ENCODE measurements at places on chromosomes 11 and 22. TPM values are rescaled to one million over a fixed set of nuclear protein-coding genes. Genes with fewer than 3 reads are reported as not detected.

GAL gene
- polyA plus RNA-seq, result 1.2 TPM

DNA sequence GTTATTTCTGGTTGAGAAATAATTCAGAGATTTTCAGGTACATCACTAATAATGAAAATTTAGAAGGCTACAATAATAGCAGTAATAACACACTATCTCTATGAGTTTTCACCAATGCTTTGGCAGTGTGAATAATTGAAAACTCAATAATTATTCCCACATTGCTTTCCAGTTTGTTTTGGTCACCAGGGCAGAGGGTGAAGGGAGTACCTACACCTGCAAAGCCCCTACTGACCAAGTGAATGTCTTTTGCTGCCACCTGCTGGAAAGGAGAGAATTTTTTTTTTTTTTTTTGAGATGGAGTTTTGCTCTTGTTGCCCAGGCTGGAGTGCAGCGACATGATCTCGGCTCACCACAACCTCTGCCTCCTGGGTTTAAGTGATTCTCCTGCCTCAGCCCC, 3.2 kb downstream of the NELL1 start:
- DNase-seq, result no peak

DNA sequence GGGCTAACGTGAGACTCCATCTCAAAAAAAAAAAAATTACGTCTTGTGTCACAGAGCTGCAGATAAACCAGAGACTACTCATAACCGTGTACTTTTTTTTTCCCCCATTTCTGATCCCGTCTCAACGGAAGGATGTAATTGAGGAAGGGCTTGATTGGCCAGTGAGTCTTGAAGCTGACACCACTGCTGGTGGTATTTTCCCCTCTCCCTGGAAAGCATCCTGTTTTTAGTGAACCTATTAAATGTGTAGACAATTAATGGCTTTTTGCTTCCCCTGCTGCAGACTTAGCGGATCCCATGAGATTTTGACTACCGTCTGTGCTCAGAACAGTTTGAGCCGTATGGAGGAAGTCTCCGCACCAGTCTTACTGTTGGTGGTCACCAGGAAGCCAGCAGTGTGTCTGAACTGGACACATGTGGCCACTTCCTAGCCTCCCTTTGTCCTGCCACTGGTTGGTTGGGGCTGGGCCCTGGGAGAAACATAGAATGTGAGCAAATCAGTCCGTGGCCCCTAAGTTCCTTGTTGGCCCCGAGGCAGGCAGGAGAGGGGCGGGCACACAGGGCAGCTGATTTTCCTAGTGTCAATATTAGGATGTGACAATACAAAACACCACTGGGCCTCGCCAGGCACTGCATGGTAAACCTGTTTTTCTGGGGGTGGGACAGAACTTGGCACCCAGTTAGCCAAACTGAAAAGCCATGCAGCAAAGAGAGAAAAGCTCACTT, 3.1 kb downstream of the BIK start:
- no peak for DNase-seq

DNA sequence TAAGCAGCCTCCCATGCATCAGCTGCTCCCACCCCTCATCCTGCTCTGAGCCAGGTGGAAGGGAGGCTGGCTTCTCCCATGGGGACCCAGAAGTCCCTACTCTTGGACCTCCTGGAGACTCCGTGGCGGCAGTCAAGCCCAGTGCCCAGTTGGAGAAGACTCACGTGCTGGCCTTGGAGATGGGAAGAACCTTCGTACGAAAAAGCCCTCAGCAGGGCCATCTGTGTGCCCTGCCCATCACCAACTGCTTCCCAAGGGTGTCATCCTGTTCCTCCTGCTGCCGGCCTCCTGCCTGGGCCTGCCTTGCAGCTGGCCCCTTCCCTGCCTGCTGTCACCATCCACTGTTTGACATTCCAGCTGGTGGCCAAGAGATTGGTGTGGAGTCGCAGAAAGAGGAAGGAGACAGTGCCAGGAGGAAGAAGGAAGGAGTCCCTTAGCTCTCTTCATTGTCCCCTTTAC, 28.0 kb downstream of the ARHGAP1 start:
- no peak for DNase-seq

- no peak for DNase-seq
Measured at GRCh38 chr11:128508770-128509510, 78.4 kb downstream of the ETS1 start.
